Thyroid gland (tissue), 4 donors: ENCODE measurements at places on chromosomes 12 and 14. TPM values are rescaled to one million over a fixed set of nuclear protein-coding genes. Genes with fewer than 3 reads are reported as not detected.

DNA sequence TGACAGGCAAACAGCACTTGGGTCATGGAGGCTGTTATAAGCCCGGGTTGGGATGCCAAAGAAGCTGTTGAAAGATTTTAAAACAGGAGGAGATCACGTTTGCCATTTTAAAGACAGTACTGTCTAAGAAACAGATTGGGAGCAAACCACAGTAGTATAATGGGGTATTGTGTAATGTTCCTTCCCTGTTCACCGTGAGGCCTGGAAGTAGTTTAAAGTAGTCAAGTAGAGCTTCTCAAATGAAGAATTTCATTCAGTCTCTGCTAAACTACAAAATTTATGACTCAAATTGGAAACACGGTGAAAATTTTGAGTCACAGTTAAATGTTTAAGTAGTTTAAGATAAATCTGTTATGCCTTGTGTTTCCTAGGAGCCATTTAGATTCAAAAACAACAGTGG lies 35.8 kb downstream of the ATP2A2 start:
- no peaks in the 10 kb centered on the region for H3K27me3 ChIP-seq
- peaks cover 18% of the 10 kb centered on the region for H3K4me1 ChIP-seq
- H3K36me3 ChIP-seq = no peaks in the 10 kb centered on the region
- DNase-seq = no peak
- no peak overlapping the region for H3K4me3 ChIP-seq

- H3K36me3 ChIP-seq = peaks cover 13% of the 10 kb centered on the region
- H3K4me1 ChIP-seq = no peaks in the 10 kb centered on the region
- DNase-seq = no peak
- peak overlapping the region; percentile 8 for H3K27ac ChIP-seq
- H3K4me3 ChIP-seq = no peak overlapping the region
These were observed 7.5 kb downstream of the TBK1 start for GRCh38 chr12:64459394-64459891.

GRCh38 chr12:96093543-96094196 lies 58.3 kb upstream of the LTA4H start:
- H3K4me1 ChIP-seq = no peaks in the 10 kb centered on the region
- H3K4me3 ChIP-seq = no peak overlapping the region
- no peaks in the 10 kb centered on the region for H3K36me3 ChIP-seq
- H3K27ac ChIP-seq = no peak overlapping the region
- no peaks in the 10 kb centered on the region for H3K27me3 ChIP-seq

DNA sequence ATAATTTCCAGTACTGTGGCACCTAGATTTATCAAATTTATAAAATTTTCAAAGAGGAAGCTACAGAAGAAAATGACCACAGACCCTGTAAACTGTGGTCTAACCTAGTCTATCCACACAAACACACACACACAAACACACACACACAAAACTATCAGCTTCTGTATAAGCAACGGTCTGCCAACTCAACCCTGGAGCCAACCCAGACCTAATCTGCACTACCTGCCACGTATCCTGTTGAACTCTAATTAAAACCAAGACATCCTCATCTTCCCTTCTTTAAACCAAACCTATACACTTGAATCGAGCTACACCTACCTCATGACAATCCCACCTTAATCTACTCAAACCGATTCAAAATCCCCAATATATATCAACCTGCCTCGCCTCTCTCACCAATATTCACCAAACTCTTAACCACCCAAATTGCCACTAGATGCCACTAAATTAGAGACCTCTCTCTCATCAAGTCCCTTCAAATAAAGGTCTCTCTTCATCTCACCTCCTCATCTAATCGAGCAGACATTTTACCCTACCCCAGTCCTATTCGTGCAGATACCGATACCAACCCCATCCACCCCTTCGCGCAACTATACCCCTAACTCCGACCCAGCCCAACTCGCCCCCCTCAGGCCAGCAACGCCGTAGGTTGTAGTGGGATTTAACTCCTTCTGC lies 808 bp downstream of the ACIN1 start:
- H3K4me1 ChIP-seq = peaks cover 51% of the 10 kb centered on the region
- peak overlapping the region; percentile 99 for H3K27ac ChIP-seq
- DNase-seq = peak; percentile 24
- peaks cover 18% of the 10 kb centered on the region for H3K36me3 ChIP-seq
- H3K4me3 ChIP-seq = peak overlapping the region; percentile 69

GRCh38 chr14:63492391-63492790 lies 50.8 kb downstream of the PPP2R5E start:
- H3K27me3 ChIP-seq = no peaks in the 10 kb centered on the region
- DNase-seq = no peak
- no peaks in the 10 kb centered on the region for H3K36me3 ChIP-seq
- H3K27ac ChIP-seq = peak overlapping the region; percentile 78
- H3K4me1 ChIP-seq = peaks cover 28% of the 10 kb centered on the region

Gene HOXC9
- total RNA-seq = 0.22 TPM

Gene AMN1
- total RNA-seq = 21.0 TPM

Gene MYF6
- not detected for total RNA-seq

DNA sequence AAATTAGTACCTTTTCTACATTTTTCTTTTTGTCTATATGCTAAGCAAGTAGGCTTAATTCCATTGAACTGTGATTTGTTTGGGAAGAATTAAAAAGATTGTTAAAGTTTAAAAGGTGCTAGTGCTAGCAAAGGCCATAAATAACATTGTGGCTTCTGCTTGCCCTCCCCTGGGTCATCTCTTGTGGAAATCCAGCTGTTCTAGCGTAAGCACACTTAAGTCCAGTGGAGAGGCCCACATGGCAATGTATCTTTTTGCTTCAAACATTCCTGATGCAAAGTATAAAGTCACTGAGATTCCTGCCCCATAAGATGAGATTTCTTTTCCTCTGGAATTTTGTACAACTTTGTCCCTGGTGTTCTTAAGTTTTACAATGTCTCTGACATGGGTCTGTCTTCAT lies 14.4 kb upstream of the ERGIC2 start:
- no peaks in the 10 kb centered on the region for H3K36me3 ChIP-seq
- H3K4me3 ChIP-seq = no peak overlapping the region
- H3K4me1 ChIP-seq = no peaks in the 10 kb centered on the region
- no peak for DNase-seq

DNA sequence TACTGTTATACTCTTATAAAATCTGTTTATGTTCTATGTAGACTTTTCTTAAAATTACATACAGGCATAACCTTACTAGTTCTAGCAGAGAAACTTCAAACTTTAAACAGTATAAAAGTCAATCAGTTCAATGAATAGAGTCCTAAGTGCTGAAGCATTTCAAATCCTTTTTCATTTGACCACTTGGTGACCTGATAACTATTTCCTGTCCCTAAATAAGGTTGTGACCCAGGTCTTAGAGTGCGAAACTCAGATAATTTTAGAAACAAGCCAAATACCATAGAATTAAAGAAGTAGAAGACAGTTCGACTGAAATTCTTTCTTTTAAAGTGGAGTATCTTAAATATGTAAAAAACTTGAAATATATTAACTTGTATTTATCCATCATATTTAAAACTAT lies 96.2 kb upstream of the ALX1 start:
- no peak for DNase-seq
- no peak overlapping the region for H3K27ac ChIP-seq
- H3K4me1 ChIP-seq = no peaks in the 10 kb centered on the region
- H3K36me3 ChIP-seq = no peaks in the 10 kb centered on the region

Gene MGP
- total RNA-seq = 319 TPM

- H3K4me3 ChIP-seq = no peak overlapping the region
- H3K27ac ChIP-seq = no peak overlapping the region
- DNase-seq = peak; percentile 29
- H3K36me3 ChIP-seq = no peaks in the 10 kb centered on the region
- H3K27me3 ChIP-seq = no peaks in the 10 kb centered on the region
- H3K4me1 ChIP-seq = no peaks in the 10 kb centered on the region
These were observed 132.9 kb upstream of the DAAM1 start for GRCh38 chr14:59055439-59056045.

DNA sequence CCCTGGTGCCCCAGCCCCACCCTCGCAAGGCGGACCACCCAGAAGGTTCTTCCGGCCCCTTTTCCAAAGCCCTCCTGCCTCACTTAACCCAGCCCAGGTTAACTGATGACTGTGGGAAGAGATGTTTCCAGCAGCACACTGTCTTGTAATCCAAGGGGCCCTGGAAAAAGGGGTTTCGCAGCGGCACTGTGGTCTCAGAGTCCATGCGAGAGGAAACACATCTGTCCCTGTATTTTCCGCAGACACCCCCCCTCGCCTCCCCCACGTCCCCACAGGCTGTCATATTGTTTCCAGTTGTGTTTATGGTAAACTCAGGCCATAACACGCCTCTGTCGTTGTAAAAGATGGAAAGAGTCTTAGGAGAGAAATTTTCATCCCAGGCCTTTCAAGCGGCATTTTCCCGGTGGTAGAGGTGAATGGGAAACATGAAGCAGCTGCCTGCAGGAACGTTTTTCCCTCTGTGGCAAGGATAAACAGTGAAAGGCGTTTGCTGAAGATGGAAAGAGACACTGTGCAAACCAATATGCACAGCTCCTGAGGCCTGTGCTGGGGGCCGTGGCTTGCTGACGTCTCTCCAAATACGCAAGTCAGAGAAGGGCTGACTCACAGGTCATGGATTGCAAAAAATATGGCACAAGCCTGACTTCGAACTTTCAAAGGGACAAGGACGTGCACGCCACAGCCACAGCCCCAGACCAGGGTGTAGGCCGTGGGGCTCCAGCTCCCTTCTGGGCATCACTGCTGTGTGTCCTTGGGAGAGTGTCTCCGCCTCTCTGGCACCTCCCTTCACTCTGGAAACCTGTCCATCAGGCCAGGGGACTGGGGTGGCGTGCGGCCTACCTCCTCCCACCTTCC lies 22.5 kb upstream of the FZD10 start:
- H3K4me1 ChIP-seq = no peaks in the 10 kb centered on the region
- no peaks in the 10 kb centered on the region for H3K27me3 ChIP-seq
- H3K36me3 ChIP-seq = no peaks in the 10 kb centered on the region
- no peak for DNase-seq
- H3K4me3 ChIP-seq = no peak overlapping the region

DNA sequence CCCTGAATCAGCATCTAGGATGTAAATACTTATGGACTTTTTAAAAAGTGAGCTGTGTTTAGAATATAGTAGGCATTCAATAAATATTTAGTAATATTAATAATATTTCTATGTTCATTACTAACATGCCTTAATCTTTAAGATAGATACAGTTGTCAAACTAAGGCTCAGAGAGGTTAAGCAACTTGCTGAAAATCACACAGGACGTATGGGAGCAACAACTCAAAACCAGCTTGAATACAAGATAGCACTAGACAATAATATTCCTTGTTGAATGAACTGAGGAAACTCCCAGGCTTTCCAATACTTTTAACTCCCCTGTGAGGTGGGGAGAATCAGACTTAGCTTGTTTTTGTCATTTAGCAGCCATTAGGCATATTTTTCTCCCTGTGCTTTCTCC lies 45.3 kb downstream of the LLPH start:
- no peaks in the 10 kb centered on the region for H3K27me3 ChIP-seq
- no peak overlapping the region for H3K27ac ChIP-seq
- no peak overlapping the region for H3K4me3 ChIP-seq
- no peaks in the 10 kb centered on the region for H3K4me1 ChIP-seq

- peaks cover 4% of the 10 kb centered on the region for H3K4me1 ChIP-seq
- no peak overlapping the region for H3K27ac ChIP-seq
- no peak for DNase-seq
- no peaks in the 10 kb centered on the region for H3K36me3 ChIP-seq
- no peaks in the 10 kb centered on the region for H3K27me3 ChIP-seq
These were observed 53.5 kb downstream of the SLC38A6 start for GRCh38 chr14:61034416-61035120.

DNA sequence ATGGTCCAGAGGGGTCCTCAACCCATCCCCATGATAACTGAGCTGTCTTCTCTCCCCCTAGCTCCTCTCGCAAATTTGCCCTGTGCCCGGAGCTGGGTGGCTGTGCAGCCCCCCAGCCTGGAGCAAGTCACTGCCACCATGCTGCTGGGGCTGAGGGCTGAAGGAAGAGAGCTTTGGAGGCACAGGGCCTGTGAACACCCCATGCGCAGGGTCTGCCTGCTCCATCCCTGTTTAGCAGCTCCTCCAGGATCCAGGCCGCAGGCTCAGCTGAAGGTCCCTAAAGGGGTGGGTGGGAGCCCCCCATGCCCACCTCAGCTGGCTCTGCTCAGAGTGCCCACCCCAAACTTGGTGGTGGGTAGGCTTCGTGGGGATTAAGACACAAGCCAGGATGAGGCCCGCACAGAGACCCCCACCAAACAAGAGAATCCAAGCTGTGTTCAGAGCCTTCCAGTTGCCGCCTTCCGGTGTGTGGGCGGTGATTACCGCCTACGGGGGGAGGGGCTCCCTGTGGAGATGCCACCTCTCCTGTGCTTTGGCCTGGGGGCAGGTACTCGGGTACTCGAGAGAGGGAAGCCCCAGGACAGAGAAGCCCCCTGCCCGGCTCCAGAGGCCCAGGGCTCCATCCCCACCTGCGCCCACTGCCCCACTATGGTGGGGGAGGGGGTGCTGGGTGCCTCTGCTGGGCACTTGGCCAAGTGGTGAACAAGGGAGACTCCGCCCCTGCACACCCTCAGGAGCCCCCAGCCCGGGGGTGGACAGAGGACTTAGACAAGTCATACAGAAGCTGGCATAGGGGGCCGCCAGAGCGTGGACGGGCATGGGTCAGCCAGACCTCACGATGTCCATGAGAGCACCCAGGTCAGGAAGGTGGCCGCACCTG lies 1.4 kb upstream of the JAG2 start:
- H3K27me3 ChIP-seq = no peaks in the 10 kb centered on the region
- H3K4me3 ChIP-seq = no peak overlapping the region
- no peak overlapping the region for H3K27ac ChIP-seq
- peaks cover 29% of the 10 kb centered on the region for H3K4me1 ChIP-seq
- no peak for DNase-seq

DNA sequence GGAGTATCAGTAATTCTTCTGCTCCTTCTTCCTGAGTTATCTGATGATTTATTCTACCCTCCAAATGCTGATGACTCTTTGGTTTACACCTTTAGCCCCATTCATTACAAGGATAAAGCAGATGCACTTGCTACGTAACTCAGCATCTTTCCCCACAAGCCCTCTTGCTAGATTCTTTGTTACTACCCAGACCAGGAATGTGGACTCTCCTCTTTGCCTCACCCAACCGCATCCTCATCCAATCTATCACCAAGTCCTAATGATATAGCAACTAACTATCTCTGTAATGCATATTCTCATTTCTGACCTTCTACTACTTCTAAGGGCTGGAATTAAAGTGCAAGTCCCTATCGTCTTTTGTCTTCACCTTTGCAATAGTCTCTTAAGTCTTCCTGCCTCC lies 9.2 kb downstream of the KRT1 start:
- no peak for DNase-seq
- no peaks in the 10 kb centered on the region for H3K36me3 ChIP-seq
- H3K4me1 ChIP-seq = no peaks in the 10 kb centered on the region
- no peak overlapping the region for H3K4me3 ChIP-seq

Gene FOXN4
- total RNA-seq = not detected

GRCh38 chr12:78540606-78541336 lies 323.8 kb upstream of the SYT1 start:
- no peak overlapping the region for H3K27ac ChIP-seq
- DNase-seq = no peak
- H3K36me3 ChIP-seq = no peaks in the 10 kb centered on the region
- no peaks in the 10 kb centered on the region for H3K4me1 ChIP-seq
- H3K27me3 ChIP-seq = no peaks in the 10 kb centered on the region
- H3K4me3 ChIP-seq = no peak overlapping the region

Gene OR6C2
- total RNA-seq = not detected
